ENCODE measurements at places on chromosomes 12 and 14.

DNA sequence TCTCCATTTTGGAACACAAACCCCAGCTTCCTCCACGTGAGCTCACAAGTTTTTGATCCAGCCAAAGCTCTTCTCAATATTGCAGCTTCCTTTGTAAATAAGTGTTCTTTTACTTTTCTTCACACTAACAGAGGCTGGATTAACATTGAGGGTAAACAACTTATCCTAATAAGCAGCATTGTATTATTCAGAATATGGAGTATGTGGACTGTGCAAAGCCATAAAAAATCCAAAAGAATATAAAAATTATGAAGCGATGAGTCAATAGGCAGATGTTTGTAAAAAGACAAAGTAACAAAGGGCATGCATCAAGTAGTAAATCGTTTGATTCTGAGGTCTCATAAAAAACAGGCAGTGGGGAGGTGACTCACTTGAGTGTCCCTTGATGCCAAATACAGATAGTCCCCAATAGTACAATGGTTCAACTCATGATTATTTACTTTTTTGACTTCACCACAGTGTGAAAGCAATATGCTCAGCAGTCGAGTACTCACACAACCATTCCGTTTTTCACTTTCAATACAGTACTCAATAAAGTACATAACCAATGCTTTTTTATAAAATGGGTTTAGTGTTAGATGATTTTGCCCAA is 23.1 kb upstream of the KCNK10 start:
- no peak overlapping the region for H3K4me3 ChIP-seq
- H3K27me3 ChIP-seq = no peaks in the 10 kb centered on the region
- H3K4me1 ChIP-seq = no peaks in the 10 kb centered on the region

GRCh38 chr12:79552192-79552591 is 138.6 kb downstream of the PAWR start:
- DNase-seq = no peak
- no peaks in the 10 kb centered on the region for H3K36me3 ChIP-seq
- H3K27ac ChIP-seq = no peak overlapping the region
- no peaks in the 10 kb centered on the region for H3K4me1 ChIP-seq

DNA sequence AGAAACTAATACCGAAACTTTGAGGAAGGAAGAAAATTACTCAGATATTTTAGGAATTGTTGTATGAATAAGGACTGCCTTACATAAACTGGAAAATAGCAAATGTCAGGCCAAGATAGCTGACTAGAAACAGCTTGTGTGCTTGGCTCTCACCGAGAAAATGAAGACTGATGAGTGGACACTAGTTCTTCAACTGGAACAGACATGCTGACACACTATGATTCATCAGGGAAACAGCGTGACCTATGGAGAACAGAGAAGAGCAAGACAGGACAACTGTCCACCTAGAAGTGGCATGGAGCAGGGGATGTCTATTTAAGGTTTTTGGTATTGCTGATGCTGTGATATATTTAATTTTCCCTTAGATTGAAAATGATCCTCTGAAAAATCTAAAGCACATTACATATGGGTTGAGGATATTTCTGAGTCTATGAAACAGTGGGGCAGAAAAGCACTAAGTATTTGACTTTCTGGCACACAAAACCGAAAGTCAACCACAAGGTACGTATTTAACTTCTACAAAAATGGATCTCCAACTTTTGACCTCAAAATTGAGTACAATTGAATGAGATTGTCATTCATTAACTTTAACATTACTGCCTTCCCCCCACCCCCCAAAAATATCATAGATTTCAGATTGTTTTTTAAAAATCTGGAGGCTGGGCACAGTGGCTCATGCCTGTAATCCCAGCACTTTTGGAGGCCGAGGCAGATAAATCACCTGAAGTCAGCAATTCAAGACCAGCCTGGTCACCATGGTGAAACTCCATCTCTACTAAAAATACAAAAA is 863.2 kb downstream of the LRFN5 start:
- no peak for DNase-seq
- no peaks in the 10 kb centered on the region for H3K4me1 ChIP-seq
- no peak overlapping the region for H3K27ac ChIP-seq
- no peaks in the 10 kb centered on the region for H3K36me3 ChIP-seq
- no peak overlapping the region for H3K4me3 ChIP-seq
- no peaks in the 10 kb centered on the region for H3K27me3 ChIP-seq

DNA sequence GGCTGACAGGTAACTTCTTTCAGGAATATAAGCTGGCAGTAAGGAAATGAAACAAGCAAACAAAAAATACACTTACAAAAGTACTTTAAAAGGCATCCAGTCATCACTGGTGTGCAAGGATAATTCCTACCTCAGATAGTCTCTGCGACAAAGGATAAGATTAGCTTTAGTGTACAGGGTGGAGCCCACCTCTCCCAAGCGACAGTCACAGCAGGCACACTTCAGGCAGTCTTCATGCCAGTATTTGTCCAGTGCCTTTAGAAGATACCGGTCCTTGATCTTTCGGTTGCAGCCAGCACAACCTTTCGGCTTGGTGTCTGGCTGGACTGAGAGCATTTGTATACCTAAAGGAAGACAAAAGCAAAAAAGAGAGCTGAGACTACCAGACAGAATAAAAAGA is 5.4 kb downstream of the LMO3 start:
- H3K27ac ChIP-seq = no peak overlapping the region
- no peak for DNase-seq
- H3K36me3 ChIP-seq = no peaks in the 10 kb centered on the region
- H3K27me3 ChIP-seq = peaks cover 2% of the 10 kb centered on the region
- H3K4me1 ChIP-seq = no peaks in the 10 kb centered on the region
- H3K4me3 ChIP-seq = no peak overlapping the region

DNA sequence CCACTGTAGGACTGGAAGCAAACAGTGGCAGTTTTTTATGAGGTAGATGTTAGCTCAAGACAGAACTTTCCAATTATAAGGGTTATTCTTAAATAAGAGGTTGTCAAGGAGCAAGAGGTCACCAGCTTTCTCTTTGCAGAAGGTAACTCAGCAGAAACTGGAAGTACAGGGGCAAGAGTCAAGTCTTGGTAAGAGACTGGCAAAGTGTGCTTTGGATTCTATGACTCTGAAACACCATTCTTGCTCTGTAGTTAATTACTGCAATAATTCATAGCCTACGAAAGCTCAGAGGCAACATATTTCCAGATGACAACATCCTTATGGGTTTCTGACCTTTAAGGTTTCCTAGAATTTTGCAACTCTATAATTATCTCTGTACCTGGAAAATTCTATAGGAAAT is 51.3 kb downstream of the RMST start:
- no peak overlapping the region for H3K4me3 ChIP-seq
- no peak for DNase-seq
- H3K27me3 ChIP-seq = no peaks in the 10 kb centered on the region

DNA sequence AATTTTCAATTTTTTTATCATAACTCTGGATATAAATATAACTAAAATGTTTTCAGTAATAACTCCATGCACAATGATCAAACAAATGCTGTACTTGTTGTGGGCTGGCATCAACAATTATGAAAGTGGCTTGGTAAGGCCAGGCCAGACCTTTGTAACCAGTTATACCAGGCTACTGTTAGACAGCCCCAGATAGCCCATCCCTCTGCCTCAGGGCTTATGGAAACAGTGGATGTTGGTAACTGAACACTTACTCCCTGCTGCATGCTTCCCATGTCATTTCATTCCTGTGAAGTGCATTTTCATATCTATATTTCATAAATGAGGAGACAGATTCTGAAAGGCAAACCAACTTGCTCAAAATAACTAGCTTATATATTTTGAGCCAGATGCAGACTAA is 195.0 kb downstream of the SYT1 start:
- no peaks in the 10 kb centered on the region for H3K4me1 ChIP-seq
- H3K27me3 ChIP-seq = no peaks in the 10 kb centered on the region
- H3K27ac ChIP-seq = no peak overlapping the region
- no peak for DNase-seq

DNA sequence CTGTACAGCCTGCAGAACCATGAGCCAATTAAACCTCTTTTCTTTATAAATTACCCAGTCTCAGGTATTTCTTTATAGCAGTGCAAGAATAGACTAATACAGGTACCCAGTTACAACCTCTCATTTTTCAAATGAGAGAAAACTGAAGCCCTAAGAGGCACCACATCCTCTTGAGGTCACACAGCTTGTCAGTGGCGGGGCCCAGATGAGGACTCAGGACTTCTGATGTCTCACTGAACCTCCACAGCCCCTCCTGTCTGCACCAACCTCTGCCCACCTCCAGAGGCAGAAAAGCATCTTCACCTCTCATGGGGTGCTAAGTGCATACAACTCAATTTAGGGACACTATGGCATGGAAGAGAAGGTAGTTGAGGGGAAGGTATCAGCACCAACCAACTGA is 120.7 kb downstream of the CRACR2A start:
- H3K4me3 ChIP-seq = no peak overlapping the region
- no peak for DNase-seq
- H3K27ac ChIP-seq = no peak overlapping the region
- H3K27me3 ChIP-seq = no peaks in the 10 kb centered on the region
- no peaks in the 10 kb centered on the region for H3K4me1 ChIP-seq

DNA sequence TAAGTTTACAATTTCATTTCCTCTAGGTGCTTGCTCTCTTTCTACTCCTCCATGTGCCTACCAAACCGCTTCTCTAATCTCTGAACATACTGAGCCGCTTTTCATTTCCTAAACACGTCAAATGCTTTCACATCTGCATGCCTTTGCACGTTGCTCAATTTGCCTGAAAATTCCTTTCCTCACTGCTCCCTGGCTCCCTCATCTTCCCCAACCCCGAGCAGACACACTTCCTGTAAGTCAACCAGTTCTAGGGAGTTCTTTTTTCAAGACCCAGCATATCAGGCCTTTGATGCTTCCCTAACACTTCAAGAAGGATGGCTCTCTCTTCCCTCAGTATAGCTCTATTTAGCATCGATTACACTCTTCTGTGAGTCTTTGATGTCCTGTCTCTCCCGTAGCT is 50.3 kb downstream of the LMO3 start:
- H3K4me1 ChIP-seq = no peaks in the 10 kb centered on the region
- H3K27me3 ChIP-seq = no peaks in the 10 kb centered on the region
- no peak for DNase-seq
- no peak overlapping the region for H3K27ac ChIP-seq
- H3K36me3 ChIP-seq = no peaks in the 10 kb centered on the region

GRCh38 chr12:88251798-88252197 is 109.7 kb downstream of the TMTC3 start:
- DNase-seq = no peak
- no peaks in the 10 kb centered on the region for H3K27me3 ChIP-seq
- H3K4me1 ChIP-seq = no peaks in the 10 kb centered on the region
- no peak overlapping the region for H3K27ac ChIP-seq
- H3K4me3 ChIP-seq = no peak overlapping the region
- no peaks in the 10 kb centered on the region for H3K36me3 ChIP-seq

- peaks cover 67% of the 10 kb centered on the region for H3K36me3 ChIP-seq
- H3K4me1 ChIP-seq = peaks cover 92% of the 10 kb centered on the region
- peak; percentile 60 for DNase-seq
- peak overlapping the region; percentile 1 for H3K4me3 ChIP-seq
- H3K27ac ChIP-seq = peak overlapping the region; percentile 66
Observed at GRCh38 chr14:100076133-100076532, 10.9 kb downstream of the EVL start.

GRCh38 chr12:42020226-42020625 is 124.4 kb downstream of the GXYLT1 start:
- H3K4me3 ChIP-seq = no peak overlapping the region
- no peak overlapping the region for H3K27ac ChIP-seq
- DNase-seq = no peak

- H3K4me3 ChIP-seq = no peak overlapping the region
- H3K27ac ChIP-seq = no peak overlapping the region
- no peaks in the 10 kb centered on the region for H3K36me3 ChIP-seq
- no peaks in the 10 kb centered on the region for H3K4me1 ChIP-seq
Observed at GRCh38 chr12:40144023-40144422, 38.1 kb upstream of the SLC2A13 start.

DNA sequence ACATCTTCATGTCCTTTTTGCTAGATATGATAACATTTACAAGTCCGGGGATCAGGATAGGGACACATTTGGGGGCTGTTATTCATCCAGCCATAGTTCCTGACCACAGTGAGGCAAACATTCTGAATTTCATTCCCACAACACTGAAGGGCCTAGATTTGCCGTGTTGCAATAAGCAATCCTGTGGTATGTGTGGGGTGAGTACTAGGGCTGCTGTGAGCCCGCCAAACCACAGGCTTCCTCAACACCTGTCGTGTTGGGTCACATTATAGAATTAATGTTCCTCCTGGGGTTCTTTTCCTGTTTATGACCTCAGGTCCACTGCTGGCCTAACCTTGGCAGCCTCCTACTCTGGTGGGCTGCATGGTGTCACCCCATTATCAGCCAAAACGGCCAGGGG is 119.2 kb downstream of the TBC1D30 start:
- no peak for DNase-seq
- H3K36me3 ChIP-seq = no peaks in the 10 kb centered on the region

DNA sequence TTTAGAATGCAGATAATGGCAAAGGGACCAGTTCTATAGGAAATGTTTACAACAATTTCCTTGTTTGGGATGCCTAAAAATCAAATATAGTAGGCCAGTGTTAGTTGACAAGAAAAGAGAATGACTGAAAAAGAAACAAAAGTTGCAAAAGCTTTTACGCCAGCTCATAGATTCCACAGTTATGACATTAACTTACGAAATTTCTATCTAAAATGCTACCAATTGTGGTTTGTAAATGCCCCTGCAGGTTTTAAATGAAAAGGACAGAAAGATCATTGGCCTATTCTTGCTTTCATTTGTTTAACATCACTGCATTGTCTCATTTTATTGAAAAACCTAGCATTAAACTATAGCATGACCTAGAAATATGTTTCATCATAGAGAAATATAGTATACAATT is 345.8 kb downstream of the CCDC91 start:
- H3K27me3 ChIP-seq = no peaks in the 10 kb centered on the region
- DNase-seq = no peak
- no peak overlapping the region for H3K4me3 ChIP-seq
- H3K27ac ChIP-seq = no peak overlapping the region
- H3K36me3 ChIP-seq = no peaks in the 10 kb centered on the region
- no peaks in the 10 kb centered on the region for H3K4me1 ChIP-seq

GRCh38 chr14:37422319-37422718 is 172.7 kb downstream of the FOXA1 start:
- no peak overlapping the region for H3K27ac ChIP-seq
- no peaks in the 10 kb centered on the region for H3K27me3 ChIP-seq
- no peaks in the 10 kb centered on the region for H3K4me1 ChIP-seq

DNA sequence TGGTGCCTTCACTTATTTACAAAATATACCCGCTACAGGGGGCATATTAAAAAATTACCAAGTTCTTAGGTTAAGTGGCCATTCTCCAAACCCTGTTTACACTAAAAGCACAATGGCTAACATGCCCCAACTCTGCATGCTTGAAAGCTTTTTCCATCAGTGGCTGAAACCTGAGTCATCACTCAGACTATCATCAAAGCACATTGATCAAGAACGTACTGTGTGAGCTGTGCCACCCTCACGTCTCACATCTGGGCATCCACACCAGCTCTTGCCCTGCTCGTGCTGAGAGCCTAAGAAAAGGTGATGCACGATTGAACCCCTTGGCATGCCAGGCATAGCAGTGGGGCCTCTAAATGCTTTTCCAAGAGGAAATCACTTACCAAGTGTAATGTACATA is 13.2 kb downstream of the AQP6 start:
- H3K27me3 ChIP-seq = no peaks in the 10 kb centered on the region
- no peak overlapping the region for H3K4me3 ChIP-seq
- DNase-seq = no peak
- H3K36me3 ChIP-seq = peaks cover 12% of the 10 kb centered on the region

- H3K27ac ChIP-seq = no peak overlapping the region
- no peaks in the 10 kb centered on the region for H3K36me3 ChIP-seq
- H3K4me3 ChIP-seq = no peak overlapping the region
- no peaks in the 10 kb centered on the region for H3K4me1 ChIP-seq
- no peak for DNase-seq
Observed at GRCh38 chr14:78286210-78286609, 116.0 kb downstream of the NRXN3 start.
